Inflammatory macrophage (primary cell): ENCODE measurements at places on chromosomes 7 and 10.

DNA sequence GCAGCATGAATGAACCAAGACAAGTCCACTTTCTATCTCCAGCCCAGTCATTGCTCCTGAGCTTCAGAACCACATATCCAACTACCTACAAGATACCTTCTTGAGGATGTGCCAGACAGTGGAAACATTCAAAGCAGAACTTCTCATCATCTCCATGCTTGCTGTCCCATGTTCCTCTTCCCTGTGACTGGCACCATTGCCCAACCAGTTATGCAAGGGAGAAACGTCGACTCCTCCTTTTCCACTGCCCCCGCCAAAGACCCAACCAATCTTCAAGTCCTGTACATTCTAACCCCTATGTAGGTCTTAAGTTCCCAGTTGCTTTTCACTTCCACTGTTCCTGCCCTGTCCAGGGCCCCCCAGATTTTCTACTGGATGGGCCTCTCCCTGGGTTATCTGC, 225.7 kb downstream of the RPS24 start:
- DNase-seq = peak; percentile 86

GRCh38 chr10:48697091-48697490, 12.4 kb downstream of the WDFY4 start:
- DNase-seq = no peak

- DNase-seq = no peak
These were observed 31.1 kb upstream of the SNX13 start for GRCh38 chr7:17971411-17971810.

DNA sequence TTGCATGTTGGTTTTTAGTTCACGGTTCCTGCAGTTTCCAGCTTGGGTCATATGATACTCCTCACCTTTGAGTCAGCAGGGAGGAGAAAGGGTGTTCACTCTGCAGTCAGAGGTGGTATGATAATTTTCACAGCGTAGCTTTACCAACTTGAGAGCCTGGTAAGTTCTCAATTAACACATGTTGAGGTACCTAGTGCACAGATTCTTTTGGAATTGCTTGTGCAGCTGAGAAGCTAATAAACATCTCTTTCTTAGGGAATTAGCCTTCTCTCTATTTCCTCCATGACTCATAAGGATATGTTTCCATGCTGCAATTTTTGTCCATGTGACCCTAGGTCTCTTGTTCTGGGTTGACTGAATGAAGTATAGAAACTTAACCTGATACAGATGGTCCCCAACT, 166.6 kb downstream of the KIF20B start:
- no peak for DNase-seq

DNA sequence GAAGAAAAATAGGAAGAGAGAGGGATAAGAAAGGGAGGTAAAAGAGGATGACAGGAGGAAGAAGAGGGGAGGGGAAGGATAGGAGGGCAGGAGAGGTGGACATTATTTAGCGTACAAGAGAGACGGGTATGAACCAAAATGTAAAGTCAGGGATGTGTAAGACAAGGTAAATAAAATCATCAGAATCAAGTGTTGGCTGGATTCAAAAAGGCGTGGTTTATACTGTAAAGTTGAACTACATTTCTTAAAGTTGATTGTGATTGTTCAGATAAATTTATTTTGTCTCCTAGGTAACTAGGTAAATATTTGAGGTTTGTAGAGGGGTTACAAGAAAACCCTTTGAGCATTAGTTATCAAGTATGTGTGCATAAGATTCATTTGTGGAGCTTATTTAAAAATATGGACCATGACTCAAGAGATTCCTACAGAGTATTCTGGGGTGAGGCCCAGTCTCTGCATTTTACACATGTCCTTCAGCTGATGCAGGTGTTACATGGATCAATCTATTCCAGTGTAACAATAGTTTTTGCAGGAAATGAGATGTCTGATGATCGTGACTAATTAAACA, 512.1 kb upstream of the MBL2 start:
- DNase-seq = no peak
